Type B pancreatic cell (in vitro differentiated cells): ENCODE measurements at places on chromosomes 13 and 19. TPM values are rescaled to one million over a fixed set of nuclear protein-coding genes. Genes with fewer than 3 reads are reported as not detected.

The OLFM2 gene
- 33.1 and 38.6 TPM in 2 replicates for total RNA-seq

The WASF3 gene
- 15.2 and 40.2 TPM in 2 replicates for total RNA-seq

The RGS9BP gene
- 1.4 TPM in 2 replicates for total RNA-seq

The BEST2 gene
- 0.14 TPM in 1 of 2 replicates, not detected in the other for total RNA-seq

The CGB3 gene
- 6.1 TPM in 1 of 2 replicates, not detected in the other for total RNA-seq

The RXFP2 gene
- 0.80 TPM in 1 of 2 replicates, not detected in the other for total RNA-seq

The TNNI3 gene
- total RNA-seq: 2.1 and 4.3 TPM in 2 replicates

The CAMSAP3 gene
- total RNA-seq: 28.6 and 51.8 TPM in 2 replicates

The WDR87 gene
- total RNA-seq: not detected in 2 replicates

The KLK4 gene
- total RNA-seq: 0.46 TPM in 1 of 2 replicates, not detected in the other

The PODNL1 gene
- total RNA-seq: 0.48 and 0.75 TPM in 2 replicates

The GPR18 gene
- not detected in 2 replicates for total RNA-seq

The FAM83E gene
- total RNA-seq: 6.1 and 8.1 TPM in 2 replicates

The CFD gene
- total RNA-seq: 5.5 and 11.3 TPM in 2 replicates

The CYP2F1 gene
- total RNA-seq: not detected in 2 replicates

The ZNF442 gene
- total RNA-seq: 2.4 and 5.1 TPM in 2 replicates

The SIGLEC12 gene
- not detected in 2 replicates for total RNA-seq

The MEF2B gene
- total RNA-seq: 1.5 and 1.6 TPM in 2 replicates

The THSD8 gene
- 10.1 and 19.4 TPM in 2 replicates for total RNA-seq

The GTF3A gene
- 68.0 and 69.0 TPM in 2 replicates for total RNA-seq

The CLEC17A gene
- not detected in 2 replicates for total RNA-seq

The IL4I1 gene
- total RNA-seq: 0.58 and 0.74 TPM in 2 replicates

The LRRC63 gene
- 0.24 and 0.29 TPM in 2 replicates for total RNA-seq

The KLK2 gene
- 0.43 TPM in 1 of 2 replicates, not detected in the other for total RNA-seq
